ENCODE measurements at places on chromosomes 3 and 15.

DNA sequence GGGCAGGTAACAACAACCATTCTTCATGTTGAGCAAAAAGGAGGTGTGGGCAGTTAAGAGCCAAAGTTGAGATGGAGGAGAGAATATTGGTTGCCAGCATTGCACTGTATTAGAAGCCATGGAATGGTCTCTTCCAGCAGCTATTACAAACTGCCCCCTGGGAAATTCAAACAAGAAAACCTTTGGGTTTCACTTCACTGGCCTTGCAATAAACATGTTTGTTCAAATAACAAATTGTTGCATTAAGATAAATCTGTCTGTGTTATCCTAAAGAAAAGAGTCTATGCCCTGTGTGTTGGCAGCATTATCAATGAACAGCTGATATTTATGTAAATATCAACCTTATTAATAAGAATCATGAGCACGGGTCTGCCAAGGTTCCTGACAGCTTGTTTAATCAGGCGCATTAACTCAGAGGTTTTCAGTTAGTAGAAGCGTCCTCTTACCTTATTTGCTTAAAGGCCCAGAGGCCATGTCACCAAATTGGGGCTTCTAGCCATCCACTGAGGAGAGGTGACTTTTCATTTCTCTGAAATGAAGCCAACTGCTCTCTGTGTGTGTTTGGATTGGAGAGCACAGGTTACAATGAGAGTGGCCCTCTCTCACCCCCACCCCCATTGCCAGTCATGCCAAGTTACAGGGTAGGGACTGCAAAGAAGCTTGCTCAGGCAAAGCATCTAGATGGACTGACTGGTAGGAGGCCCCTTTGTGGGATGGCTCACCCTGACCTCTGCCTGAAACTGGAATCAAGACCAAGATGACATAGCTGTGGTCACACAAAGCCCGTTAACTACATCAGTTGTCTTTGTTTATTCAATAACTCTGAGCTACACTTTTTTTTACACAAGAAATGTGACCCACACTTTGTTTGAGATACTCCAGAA is 10.5 kb downstream of the FILIP1L start:
- DNase-seq, result no peak

GRCh38 chr15:85620690-85621049 is 174.1 kb downstream of the KLHL25 start:
- DNase-seq, result no peak

GRCh38 chr3:37591116-37591781 is 270.4 kb upstream of the CTDSPL start:
- no peak for DNase-seq

- DNase-seq, result no peak
Observed at GRCh38 chr3:25097023-25097422, 331.0 kb upstream of the RARB start.

DNA sequence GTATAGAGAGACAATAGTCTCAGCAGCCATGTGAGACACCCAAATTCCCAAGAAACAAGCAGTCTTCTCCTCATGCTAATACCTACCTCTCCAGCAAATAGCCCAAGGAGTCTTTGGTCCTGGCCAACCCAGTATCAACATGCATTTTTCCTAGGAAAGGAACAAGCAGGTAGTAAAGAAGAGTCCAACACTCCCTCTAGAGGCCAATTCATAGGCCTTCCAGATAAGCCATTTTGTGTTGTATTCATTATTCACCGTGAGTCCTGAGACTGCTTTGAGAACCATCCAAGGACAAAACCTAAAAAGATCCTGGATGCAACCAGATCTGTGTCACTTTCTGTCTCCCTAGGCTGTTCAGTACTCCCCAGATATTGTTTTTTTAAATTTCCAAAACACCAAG is 63.6 kb upstream of the SNTN start:
- DNase-seq, result no peak

DNA sequence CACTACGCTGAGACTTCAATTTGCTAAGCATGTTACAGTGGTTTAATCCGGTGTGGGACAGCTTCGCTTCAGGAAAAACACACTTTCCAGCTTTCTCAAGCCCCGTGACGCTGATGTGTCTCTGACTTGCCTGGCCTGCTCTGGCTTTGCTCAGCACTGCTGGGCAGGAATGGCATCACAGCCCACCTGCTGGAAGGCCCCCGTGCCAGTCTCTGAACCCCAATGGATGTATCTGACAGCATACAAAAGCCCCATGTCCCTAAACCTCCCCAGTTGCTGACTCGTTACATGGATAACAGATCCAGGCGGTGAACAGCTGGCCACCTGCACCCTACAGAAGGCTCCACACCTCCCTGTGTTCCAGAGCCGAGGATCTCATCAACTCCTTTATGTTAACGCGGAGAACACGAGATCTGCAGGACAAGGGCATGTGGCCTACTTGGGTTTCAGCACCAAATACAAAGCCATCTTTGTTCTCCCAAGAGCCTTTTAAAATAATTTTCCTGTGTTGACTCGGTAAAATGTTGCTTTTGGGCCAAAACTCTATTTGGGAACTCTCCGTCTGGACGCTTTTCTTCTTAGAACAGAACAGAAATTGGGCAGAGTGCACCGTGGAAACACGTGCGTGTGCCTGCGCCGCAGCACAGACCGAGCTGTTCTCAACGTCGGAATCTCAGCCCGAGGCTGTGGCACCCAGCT is 61.4 kb downstream of the ATP10A start:
- no peak for DNase-seq

DNA sequence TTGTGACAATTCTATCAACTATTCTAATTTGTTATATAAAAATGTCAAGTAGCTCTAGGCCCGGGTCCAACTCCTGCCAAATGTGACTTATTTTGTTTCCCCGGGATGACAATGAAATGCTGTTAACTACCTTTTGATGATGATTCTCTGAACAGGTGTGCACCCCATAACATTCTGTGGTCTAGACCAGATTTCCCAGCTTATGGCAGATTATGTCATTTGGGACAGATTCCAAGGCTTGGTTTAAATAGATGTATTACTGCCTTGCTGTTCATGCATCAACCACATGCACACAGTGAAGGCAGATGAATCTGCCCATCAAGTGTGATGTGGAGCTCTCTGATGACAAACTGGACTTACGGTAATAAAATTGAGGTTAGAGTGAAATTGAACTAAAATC is 150.5 kb downstream of the MECOM start:
- no peak for DNase-seq

DNA sequence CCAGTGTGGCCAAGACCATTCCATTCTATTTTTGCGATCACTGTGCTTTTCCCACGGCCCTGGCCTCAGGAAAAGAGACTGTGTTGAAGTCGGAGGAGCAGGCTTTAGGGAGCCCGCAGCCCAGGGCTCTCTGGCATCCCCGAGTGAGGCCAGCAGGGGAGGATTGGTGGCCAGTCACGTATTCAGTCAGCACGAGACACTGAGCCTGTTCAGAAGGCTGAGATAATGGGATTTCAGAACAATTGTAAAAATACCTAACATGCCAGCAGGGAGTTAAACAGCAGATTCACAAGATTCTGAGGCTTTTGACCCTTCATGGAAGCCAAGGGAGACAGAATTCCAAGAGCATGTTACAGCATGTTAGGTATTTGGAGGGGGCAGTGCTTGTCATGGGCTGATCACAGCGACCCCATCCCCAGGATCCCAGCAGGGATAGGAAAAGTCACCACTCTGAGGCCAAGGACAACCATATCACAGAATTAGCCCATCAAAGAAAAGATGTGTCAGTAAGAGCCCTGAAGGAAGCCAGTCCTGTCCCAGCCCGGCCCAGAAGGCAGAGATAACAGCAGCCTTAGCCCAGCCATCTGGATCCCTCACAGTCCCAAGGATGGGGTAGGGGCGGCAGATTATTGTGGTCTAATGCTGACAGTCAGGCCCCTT is 40.6 kb downstream of the AMOTL2 start:
- DNase-seq, result no peak

- DNase-seq, result no peak
Observed at GRCh38 chr3:177594096-177594495, 396.8 kb upstream of the TBL1XR1 start.

GRCh38 chr3:85254738-85255137 is 295.9 kb downstream of the CADM2 start:
- DNase-seq, result no peak

- DNase-seq, result no peak
Observed at GRCh38 chr3:8574040-8574669, 70.4 kb downstream of the SSUH2 start.

- DNase-seq, result no peak
Observed at GRCh38 chr3:46734773-46735172, 17.1 kb upstream of the PRSS50 start.

DNA sequence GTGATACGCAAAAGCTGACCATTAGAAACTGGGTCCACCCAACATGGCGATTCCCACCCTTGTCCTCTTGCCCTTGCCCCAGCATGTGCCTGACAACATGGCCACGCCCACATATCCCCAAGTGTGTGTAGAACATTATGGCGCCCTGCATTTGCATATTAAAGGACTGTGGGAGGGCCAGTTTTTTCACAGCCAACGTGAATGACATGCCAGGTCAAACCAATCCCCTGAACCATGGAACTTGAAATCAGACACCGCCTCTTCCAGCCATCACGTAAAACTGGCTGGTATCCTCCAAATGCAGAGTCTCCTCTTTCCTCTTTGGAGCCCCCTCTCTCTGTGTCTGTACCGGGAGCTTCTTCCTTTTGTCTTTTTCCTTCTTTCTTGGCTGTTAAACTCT is 156.7 kb upstream of the EPHA6 start:
- no peak for DNase-seq

DNA sequence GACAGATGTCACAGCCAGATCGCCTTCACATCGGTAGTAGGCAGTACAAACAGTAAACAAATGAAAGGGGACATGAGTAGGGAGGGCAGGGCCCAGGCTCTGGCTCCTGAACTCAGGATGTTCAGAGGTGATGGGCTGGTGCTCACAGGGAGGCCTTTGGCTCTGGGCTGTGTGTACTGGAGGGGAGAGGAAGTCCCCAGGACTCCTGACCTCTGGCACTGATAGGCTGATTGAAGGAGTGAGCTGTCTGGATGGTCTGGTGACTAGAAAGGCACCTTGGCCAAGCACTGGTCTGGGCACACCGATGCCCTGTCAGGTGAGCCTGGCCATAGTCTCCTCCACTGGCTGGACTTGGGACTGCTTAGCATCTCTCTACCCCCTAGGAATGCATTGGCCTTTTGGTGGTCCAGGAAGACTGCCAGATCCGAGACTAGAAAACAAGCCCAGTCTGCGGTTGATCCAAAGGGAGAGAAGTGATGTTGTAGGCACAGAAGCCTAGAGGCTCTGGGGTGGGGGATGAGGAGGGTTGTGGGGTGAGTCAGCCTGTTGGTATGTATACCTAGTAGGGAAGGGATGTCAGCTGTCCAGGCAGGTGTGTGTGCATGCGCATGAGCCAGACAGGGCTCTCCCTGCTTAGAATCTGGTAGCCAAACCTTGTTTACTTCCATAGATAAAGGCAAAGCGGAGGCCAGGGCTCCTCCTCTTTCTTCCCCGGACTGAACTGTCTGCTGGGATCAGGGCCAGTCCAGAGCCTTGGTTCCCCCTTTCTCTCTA is 1.9 kb downstream of the SPINT1 start:
- DNase-seq, result no peak

DNA sequence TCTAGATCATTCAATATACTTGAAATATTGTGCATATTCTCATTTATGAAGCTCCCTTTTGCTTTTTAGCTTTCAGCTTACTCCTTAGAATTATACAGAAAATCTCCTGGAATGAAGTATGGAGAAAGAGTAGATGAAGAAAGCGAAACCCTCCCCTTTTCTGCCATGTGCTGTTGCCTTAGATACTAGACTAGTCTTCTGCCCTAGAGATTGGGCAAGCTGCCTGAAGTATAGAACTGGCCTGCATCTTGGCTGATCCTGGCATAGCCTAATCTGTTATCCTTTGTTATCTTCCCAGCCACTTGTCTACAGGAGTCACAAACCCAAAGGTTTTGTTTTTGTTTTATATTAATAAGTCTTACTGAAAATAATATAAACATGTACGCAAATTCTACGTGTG is 138.8 kb downstream of the RBPMS2 start:
- no peak for DNase-seq

- no peak for DNase-seq
Observed at GRCh38 chr3:46695177-46695961, 1.9 kb upstream of the ALS2CL start.

GRCh38 chr3:180294282-180295027 is 257.7 kb upstream of the PEX5L start:
- DNase-seq, result no peak

DNA sequence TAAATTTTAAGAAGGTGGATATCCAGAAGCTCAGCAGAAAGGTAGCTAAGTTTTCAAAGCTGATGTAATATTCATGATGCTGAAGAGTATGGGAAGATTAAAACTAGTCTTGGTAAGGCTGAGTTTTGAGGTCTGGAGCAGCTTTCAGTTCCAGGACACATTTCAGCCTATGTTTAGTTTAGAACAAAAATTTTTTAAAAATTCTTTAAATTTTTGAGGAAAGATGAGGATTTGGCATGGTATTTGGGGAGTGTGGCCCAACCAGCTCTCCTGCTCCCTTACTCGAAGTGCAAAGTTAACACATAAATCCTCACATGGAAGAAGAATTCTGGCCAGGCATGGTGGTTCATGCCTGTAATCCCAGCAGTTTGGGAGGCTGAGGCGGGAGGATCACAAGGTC is 1039.1 kb downstream of the NAALADL2 start:
- DNase-seq, result no peak

DNA sequence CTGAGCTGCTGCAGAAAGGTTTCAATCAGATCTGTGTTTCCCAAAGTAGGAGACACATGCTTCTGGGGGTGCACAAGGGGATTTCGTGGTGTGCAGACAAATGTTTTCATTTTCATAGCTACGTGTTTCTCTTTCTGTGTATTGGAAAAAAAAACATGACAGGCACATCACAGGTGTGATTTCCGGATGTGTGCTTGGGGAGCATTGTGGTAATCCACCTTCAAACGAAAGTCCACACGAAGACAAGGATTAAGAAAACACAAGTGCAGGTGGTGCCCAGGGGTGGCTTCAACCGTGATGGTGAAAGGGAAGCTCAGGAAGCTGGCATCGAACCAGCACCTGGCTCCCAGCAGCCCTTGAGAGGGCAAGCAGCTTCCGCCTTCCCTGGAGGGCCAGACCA is 164.6 kb upstream of the LINGO1 start:
- DNase-seq, result no peak

- DNase-seq, result no peak
Observed at GRCh38 chr15:85490856-85491255, 110.5 kb downstream of the AKAP13 start.

DNA sequence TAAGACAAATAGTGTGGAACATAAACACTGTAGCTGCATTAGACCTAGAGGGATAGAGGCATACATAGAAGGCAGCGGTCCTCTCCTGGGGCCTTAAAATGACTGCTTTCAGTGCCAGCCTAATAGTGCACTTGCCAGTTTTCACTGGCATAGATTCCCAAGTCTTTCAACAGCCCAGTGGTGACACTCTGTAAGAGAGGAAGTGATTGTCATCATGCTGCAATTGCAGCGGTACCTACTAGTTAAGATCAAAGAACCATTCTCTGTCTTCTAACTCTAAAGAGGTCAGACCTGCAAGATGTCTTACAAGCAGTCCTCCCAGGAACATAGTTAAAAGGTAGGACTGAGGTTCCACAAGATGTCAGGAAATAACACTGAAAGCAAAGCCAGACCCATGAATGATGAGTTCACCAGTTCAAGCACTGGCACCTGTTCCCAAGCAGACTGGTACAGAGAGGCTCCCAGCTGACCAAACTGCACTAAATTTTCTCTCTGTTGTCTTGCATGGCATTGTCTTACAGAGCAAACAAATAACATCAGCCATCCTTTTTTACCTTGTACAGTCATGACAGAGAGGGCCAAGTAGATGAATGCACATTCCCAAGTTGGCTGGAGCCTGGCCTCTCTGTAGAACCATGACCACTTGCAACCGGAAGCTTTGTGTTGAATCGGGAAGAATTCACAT is 100.5 kb upstream of the SKOR1 start:
- DNase-seq, result no peak

- DNase-seq, result no peak
Observed at GRCh38 chr3:76362643-76363042, 577.3 kb upstream of the ZNF717 start.
